Putamen (tissue), 1 donor: ENCODE measurements at places on chromosomes 7 and 10.
A peak's percentile ranks its signal among the peaks of the same experiment; 100 is the strongest.

GRCh38 chr10:6170638-6171037 lies 32.1 kb upstream of the PFKFB3 start:
- no peak for DNase-seq

GRCh38 chr10:113520690-113521474 lies 32.0 kb upstream of the HABP2 start:
- DNase-seq = peak; percentile 31

- DNase-seq = no peak
Observed at GRCh38 chr10:24202181-24202570, 6.8 kb upstream of the KIAA1217 start.

- DNase-seq = no peak
Observed at GRCh38 chr7:105712877-105713276, 131.6 kb upstream of the EFCAB10 start.

DNA sequence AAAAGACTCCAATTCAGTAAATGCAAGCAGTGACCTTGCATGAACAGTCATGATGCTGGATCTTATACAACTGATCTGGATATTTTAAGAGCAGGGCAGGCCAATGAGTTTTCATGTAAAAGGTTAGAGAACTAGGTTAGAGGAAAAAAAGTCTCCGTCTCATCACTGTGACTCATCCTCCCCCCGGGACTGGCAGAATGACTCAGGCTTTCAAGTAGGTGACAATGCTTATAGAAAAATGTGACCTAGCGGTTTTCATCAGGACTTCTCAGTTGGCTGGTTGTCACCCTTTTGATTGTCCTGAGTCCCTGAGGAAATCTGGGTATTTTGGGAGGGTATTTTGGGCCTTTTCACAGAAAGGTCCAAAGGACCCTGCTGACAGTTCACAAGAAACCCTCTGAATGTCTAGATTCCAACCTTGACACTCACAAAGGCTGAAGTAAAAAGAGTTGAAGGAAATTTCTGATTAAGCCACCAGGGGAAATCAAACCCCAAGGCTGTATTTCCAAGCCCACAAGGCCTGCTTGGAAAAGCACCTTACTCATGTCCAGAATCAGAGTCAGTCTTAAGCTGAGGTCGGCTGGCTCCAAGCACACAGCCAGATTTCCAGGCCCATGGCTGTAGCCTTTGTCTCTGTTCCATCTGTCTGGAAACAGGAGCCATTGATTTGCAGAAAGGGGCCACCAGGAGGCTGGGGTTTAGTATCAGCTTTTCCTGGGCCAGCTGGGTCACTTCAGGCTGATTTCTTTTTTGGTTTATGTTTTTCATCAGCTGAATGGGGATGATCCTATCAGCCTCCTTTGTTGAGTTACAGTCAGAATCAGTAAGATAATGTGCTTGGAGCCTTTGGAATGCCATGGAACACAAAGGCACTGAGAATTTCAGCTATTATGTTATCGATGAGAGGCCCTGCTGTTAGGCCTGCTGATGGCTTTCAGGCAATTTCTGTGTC lies 226.4 kb upstream of the HABP2 start:
- DNase-seq = peak; percentile 84

- no peak for DNase-seq
Observed at GRCh38 chr10:33799281-33799943, 464.9 kb upstream of the NRP1 start.
